ENCODE measurements at places on chromosomes 5 and 9.

- DNase-seq = no peak
Observed at GRCh38 chr9:113788616-113789330, 87.3 kb upstream of the ZNF618 start.

GRCh38 chr9:109143881-109144562 is 23.0 kb downstream of the FRRS1L start:
- DNase-seq = no peak

DNA sequence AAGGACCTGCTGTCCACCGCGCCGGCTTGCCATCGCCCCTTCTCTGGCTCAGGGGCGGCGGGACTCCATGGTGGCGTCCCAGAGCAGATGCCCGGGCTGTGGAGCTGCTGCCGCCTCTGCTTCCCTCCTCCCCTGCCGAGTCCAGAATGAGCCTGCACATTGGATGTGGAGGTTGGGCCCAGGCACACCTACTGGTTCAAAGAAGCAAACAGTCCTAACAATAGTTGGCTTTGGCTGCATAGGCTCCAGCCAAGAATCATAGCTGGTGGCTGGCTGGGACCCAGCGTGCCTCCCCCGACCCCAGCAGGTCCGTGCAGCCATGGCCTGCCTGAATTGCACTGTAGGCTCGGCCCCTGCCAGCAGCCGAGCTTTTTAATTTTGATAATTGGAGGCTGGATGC is 25.8 kb downstream of the ADAMTSL2 start:
- no peak for DNase-seq

GRCh38 chr5:92761585-92761984 is 819.4 kb downstream of the NR2F1-AS1 start:
- no peak for DNase-seq

DNA sequence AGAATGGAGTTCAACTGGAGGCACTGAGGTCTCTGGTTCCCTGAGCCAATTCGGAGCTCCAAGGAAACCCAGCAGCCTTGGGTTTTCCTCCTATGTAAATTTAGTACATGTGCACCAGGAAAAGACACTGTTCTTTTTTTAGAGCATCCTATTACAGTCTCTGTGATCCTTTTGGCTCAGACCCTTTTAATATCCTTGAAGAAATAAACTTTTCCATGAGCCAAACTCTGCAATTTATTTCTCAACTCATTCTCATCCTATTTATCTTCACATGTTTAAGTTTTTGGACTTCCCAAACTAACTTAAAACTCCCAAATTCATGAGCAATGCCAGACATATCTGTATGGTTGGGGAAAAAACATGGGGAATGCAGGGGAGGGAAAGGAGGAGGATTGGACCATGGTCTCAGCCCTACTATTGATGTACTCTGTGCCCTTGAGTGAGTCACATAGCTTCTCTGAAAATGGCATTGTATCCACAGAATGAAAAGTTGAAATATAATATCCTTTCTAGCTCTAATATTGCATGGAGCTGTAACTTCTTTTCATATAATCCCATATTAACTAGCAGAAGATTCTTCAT is 76.6 kb downstream of the PAPPA start:
- DNase-seq = no peak

GRCh38 chr5:174294891-174295620 is 249.6 kb downstream of the NSG2 start:
- DNase-seq = no peak

- DNase-seq = no peak
Observed at GRCh38 chr9:68428481-68428880, 72.1 kb downstream of the PGM5 start.

GRCh38 chr9:13478639-13479038 is 199.1 kb upstream of the MPDZ start:
- no peak for DNase-seq

- DNase-seq = no peak
Observed at GRCh38 chr5:6158974-6159831, 219.1 kb downstream of the MED10 start.

DNA sequence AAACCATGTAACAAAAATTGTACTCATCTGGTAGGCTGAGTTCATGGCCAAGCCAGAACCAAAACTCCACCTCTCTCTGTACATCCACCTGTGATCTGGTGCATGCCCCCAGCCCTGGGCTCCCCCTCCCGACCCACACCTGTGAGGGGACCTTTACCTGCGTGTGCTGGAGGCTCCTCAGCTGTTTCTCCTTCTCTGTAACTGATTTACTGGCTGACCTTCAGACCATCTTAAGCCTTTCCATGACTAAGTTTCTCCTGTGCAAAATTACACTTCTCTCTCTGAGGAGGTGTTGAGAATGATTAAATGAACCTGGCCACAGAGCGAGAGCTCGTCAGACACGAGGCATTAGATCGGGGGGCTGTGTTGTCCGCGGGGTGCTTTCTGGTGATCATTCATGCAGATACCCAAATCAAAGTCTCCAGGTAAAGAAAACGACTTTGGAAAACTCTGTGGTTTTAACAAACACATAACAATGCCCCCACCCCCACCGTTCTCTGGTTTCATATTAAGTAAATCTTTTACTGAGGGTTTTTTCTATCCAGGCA is 136.4 kb downstream of the SEMA5A start:
- no peak for DNase-seq

DNA sequence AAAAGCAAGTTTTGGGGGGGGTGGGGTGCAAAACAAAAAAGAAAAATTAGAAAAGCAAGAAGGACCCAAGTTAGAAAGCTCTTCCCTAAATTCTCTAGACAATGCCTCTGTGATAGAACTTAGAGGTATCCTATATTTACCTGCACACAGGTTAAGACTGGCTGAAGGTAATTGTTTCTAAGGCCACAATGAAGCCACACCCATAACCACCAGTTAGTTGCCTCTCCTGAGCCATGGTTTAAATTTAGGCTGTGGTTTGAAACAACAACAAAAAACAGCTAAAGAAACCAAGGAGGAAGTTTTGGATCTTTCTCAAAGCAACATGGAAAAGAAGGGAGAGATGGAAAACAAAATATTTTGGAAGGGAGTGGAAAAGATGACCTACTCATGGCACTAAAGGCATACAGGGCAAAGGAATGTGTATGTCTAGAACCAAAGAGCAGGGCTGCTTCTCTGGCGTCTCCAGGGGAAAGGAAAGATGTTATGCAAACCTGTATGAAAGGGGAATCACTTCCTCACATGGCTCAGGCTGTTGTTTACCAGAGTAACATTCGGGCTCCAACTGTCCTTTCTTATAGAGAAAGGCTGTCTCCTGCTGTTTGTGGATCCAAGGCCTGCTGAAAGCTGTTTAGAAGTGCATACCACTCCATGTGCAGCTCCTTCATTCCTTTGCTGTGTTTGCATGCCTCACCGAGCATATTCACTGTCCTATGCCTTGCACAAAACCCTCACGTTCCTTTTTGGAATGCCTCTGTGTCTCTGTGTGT is 408.9 kb upstream of the MPDZ start:
- DNase-seq = no peak

GRCh38 chr9:108816037-108816436 is 39.7 kb downstream of the ACTL7B start:
- no peak for DNase-seq

DNA sequence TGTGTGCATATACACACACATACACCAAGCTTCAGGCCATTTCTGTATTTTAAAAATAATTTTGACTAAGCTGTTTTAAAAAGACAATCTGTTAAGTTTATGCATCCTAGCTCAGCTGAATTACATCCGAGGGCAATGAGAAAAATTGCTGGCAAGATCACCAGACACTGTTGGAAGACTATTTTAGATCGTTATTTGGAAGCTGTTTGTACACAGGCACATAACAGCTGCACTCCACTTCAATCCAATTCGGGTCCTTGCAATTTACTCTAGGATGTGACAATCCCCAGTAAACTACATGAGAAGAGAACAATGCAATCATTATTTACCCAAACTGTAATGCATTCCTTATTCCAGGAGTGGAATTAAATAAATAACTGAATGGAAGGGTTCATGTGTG is 79.3 kb upstream of the RASA1 start:
- no peak for DNase-seq

GRCh38 chr5:7787770-7788169 is 63.2 kb downstream of the CFAP90 start:
- no peak for DNase-seq

DNA sequence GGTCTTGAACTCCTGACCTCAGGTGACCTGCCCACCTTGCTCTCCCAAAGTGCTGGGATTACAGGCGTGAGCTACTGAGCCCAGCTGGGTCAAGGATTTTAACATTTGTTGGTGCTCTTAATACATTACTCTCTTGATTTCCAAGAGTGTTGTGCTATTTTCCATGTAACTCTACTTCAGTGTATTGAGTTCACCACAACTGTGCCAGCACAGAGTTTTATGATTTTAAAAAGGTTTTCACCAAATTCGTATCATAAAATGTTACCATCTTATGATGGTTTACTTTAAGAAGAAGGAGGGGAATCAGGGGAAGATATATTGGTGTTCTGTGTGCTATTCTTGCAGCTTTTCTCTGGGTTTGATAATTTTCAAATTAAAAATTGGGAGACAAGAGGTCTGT is 6.6 kb upstream of the ADGRD2 start:
- DNase-seq = no peak

DNA sequence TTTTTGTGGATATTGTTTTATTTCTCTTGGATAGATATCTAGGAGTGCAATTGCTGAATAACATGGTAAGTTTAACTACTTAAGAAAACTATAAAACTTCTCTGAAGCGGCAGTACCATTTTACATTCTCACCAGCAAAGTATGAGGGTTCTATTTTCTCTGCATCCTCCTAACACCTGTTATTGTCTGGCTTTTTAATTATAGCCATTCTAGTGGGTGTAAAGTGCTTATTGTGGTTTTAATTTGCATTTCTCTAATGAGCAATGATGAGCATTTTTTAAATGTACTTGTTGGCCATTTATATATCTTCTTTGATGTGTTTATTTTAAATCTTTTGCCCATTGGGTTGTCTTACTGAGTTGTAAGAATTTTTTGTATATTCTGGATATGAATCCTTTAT is 28.7 kb downstream of the SMIM32 start:
- no peak for DNase-seq

GRCh38 chr5:160846642-160847041 is 5.4 kb downstream of the ATP10B start:
- DNase-seq = no peak

GRCh38 chr9:3980771-3981170 is 319.1 kb downstream of the GLIS3 start:
- DNase-seq = no peak

DNA sequence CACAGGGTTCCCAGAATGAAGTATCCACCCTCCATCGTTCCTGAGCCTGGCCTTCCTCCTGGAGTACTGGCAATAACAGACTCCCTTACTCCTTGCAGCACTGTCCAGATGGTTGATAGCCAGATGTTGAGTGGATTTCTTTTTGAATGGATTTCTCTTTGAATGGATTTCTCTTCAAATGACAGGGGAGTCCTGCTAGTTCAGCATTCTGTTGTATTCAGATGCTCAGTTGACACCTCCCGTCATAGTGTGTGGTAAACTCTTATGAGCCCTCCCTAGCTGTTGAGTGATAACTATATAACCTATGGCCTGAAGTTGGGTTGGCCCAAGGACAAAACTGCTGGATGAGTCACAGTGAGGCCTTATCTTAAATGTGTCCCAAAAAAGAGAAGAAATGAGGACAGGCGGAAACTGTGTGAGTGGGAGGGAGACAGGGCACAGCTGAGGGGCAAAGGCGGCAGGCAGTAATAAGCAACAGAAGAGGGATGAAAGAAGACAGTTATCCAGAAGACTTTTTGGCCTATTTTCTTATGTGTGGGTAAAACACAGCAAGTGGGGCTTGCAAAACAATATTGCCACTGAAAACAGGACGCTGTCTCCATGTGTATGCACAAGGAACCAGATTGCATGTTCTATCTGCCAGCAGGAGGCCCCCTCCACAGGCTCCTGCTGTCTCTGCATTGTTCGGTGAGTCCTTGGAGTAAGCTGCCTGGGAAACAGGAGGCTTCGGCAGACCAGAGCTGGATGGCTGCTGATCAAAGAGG is 209.5 kb upstream of the S1PR3 start:
- no peak for DNase-seq

Measured in stimulated activated CD4-positive, alpha-beta T cell treated with anti-CD3 and anti-CD28 coated beads, Interleukin-12 subunit alpha, Interleukin-12 subunit beta, amount 100 ng/mL, for 4 hours (primary cell).